ENCODE measurements at places on chromosomes 11 and 22.
A peak's percentile ranks its signal among the peaks of the same experiment; 100 is the strongest.

DNA sequence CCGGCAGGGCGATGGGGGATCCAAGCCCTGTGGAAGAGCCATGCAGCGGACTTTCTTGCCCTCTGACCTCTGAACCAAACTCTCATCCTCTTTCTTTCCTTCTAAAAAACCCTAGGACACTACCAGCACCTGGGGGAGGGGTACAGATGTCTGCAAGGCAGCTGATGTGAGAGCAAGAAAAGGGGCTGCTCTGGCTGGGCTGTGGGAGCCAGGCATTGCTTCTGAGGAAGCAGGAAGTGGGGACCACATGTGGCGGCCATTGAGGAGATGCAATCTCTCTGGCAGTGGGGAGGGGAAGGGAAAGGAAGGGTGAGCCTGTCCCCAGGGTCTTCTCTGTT is 36.0 kb downstream of the FAM83F start:
- no peaks in the 10 kb centered on the region for H3K4me1 ChIP-seq
- DNase-seq, result no peak
- H3K27me3 ChIP-seq, result no peaks in the 10 kb centered on the region
- H3K4me3 ChIP-seq, result no peak overlapping the region
- H3K36me3 ChIP-seq, result no peaks in the 10 kb centered on the region
- H3K27ac ChIP-seq, result no peak overlapping the region

GRCh38 chr22:17957693-17958092 is 66.7 kb downstream of the MICAL3 start:
- no peaks in the 10 kb centered on the region for H3K36me3 ChIP-seq
- DNase-seq, result no peak
- H3K4me1 ChIP-seq, result peaks cover under 1% of the 10 kb centered on the region
- no peak overlapping the region for H3K4me3 ChIP-seq
- no peaks in the 10 kb centered on the region for H3K27me3 ChIP-seq

- no peak overlapping the region for H3K27ac ChIP-seq
- no peaks in the 10 kb centered on the region for H3K36me3 ChIP-seq
- DNase-seq, result peak; percentile 65
- no peak overlapping the region for H3K4me3 ChIP-seq
- no peaks in the 10 kb centered on the region for H3K27me3 ChIP-seq
Measured at GRCh38 chr11:112280268-112281126, 19.8 kb upstream of the PLET1 start.

DNA sequence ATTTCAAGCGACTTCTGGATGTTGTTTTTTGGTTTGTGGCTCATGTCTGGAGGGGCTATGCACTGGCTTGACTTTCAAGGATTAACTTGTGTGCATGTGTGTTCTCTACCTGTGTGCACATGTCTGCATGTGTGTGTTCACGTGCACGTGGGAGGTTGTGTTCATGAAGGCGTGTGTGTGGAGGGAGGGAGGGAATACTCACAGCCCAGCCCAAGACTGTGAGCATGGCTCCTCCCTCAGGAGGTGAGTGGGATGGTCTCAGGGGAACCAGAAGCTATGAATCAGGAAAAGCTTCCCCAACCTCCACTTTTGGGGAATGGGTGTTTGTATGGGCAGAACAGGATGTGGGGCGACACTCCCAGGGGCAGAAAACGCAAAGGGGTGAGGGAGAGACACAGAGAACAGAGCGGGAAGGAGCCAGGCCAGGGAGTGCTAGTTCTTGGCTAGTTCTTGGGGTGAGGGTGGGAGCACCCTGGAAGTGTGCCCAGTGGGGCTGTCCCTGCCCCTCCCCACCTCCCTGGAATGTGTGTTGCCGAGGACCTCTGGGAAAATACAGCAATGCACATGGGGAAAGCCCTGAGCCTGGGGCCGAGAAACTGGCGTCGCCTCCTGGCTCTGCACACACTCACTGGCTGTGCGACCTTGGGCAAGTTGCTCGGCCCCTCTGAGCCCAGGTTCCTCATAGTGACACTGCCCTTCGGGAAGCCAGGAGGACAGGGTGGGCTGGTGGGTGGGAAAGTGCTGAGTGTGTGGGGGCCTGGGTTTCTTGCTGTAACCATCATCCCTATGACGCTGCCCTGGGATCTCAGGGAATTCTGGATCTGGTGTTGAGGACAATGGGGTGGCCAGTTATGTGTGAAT is 16.9 kb upstream of the ALX4 start:
- no peaks in the 10 kb centered on the region for H3K4me1 ChIP-seq
- H3K4me3 ChIP-seq, result no peak overlapping the region
- DNase-seq, result no peak
- no peak overlapping the region for H3K27ac ChIP-seq
- no peaks in the 10 kb centered on the region for H3K36me3 ChIP-seq
- H3K27me3 ChIP-seq, result peaks cover 13% of the 10 kb centered on the region

- H3K4me3 ChIP-seq, result no peak overlapping the region
- no peak overlapping the region for H3K27ac ChIP-seq
- H3K36me3 ChIP-seq, result no peaks in the 10 kb centered on the region
- no peak for DNase-seq
- no peaks in the 10 kb centered on the region for H3K4me1 ChIP-seq
- H3K27me3 ChIP-seq, result no peaks in the 10 kb centered on the region
Measured at GRCh38 chr11:131504199-131504949, 134.0 kb downstream of the NTM start.

- no peak for DNase-seq
- no peaks in the 10 kb centered on the region for H3K27me3 ChIP-seq
Measured at GRCh38 chr22:47210112-47210657, 447.7 kb downstream of the TBC1D22A start.

Data from HCT116 (cell line).